ENCODE measurements at places on chromosomes 5 and 9.
A peak's percentile ranks its signal among the peaks of the same experiment; 100 is the strongest.

GRCh38 chr5:178291161-178291561 lies 58.6 kb upstream of the PHYKPL start:
- DNase-seq = no peak

DNA sequence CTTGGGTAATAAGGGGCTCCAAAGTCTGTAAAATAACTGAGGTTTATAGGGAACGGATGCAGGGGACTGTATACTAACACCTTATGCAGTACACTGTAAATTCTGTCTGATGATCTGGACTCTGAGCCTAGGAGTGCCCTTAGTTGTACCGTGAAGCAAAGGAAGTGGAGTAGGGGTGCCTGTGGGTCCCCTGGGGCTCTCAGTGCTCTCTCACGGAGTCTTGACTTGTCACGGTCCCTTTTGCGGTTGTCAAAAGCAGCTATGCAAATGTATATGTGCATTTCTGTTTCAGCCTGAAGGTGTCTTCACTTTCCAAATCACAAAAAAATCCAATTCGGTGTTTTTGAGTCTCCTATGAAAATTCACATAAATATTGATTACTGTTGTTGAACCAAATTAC lies 17.8 kb downstream of the DMRT1 start:
- DNase-seq = no peak

GRCh38 chr5:66440202-66440680 lies 156.0 kb upstream of the MAST4 start:
- no peak for DNase-seq

DNA sequence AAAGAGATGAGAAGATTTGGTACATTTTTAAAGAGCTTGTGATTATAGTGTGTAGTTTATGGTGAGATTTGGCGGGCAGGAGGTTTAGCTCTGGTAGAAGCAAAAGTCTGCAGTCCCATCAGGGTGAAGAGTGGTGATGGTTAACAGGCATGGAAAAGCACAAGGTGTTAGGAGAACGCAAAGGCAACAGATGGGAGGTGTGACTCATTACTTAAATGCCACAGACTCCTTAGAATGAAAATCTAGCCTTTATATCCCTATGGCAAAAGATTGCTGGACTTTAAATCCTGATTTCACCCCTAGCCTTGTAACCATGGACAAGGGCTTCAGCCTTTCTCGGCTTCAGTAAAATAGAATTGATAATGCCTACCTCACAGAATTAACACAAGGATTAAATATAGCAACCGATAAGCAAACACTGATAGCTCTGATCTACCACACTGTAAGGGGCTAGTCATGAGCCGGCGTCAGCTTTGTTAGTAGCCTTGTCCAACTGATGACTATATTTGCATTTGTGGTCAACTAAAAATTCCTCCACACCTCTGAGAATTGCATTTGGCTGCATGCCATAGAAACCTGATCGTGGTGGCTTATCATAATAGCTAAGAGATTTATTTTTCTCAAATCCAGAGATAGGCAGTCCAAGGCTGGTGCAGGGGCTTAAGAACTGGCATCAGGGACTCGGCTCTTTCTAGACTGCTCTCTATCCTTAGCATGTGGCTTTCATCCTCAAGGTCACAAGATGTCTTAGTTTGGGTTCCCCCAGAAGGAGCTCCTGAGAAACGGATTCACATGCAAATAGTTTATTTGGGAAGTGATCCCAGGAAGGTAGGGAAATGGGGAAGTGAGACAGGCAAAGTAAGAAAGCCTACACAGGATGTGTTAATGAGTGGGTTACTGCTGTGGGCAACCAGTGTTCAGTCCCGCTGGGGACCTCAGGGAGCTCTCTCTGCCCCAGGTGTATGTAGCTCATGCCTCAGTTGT lies 19.6 kb downstream of the MFAP3 start:
- peak; percentile 66 for DNase-seq

DNA sequence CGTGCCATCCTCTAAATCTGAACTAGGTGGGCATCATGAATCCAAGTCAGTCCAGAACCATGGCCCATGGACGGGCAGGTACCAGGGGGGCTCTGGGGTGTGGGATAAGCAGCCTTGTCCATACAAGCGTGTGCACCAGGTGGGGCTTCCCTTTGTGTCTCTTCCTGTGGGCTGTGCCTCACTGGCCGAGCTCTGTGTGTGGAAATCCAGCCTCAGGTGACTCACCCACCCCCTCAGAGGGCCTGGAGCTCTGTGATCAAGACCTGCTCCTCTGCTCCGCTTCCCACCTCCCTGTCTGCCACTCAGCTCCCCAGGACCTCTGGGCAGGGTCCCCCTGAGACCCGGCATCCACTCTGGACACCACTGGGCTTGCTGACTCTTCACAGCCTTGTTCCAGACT lies 33.0 kb downstream of the GADD45G start:
- no peak for DNase-seq

- no peak for DNase-seq
Observed at GRCh38 chr9:101629636-101630035, 34.9 kb upstream of the PPP3R2 start.

DNA sequence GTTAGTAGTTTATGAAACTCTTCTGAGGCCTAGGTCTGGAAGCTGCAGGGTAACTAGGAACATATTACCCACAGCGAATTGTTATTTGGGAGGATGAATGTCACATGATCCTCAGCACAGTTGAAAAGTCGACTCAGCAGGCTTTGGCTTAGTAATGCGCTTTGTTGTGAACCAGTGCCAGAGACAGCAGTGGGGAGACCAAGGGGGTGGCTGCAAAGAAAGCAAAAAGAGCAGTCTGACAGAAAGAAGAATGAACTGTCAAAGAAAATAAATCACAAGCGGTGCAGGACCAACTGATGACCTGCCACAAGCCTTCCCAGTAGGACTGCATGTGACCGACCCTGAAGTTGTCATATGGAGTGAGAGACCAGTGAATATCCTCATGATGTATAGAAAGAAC lies 170.0 kb downstream of the CCDC171 start:
- no peak for DNase-seq

GRCh38 chr9:68780720-68781119 lies 75.7 kb downstream of the PIP5K1B start:
- DNase-seq = no peak

DNA sequence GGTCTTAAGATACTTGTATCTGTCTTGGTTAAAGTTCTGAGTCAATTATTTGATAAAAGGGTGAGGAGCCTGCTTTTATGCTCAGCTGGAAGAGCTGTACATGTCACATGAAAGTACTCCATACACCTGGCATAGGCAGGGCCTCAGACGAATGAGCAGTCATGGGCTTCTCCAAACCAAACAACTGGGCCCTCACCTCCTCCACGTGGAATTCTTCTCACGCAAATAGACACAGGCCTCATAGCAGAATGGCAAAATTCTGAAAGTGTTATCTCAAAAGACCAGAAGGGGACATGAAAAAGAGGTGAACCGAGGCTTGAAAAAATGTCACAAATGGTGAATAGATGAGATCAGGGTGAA lies 48.6 kb downstream of the FAM240B start:
- DNase-seq = no peak

- no peak for DNase-seq
Observed at GRCh38 chr5:178535299-178536175, 54.7 kb downstream of the COL23A1 start.

- no peak for DNase-seq
Observed at GRCh38 chr9:88810826-88811225, 180.4 kb upstream of the S1PR3 start.

DNA sequence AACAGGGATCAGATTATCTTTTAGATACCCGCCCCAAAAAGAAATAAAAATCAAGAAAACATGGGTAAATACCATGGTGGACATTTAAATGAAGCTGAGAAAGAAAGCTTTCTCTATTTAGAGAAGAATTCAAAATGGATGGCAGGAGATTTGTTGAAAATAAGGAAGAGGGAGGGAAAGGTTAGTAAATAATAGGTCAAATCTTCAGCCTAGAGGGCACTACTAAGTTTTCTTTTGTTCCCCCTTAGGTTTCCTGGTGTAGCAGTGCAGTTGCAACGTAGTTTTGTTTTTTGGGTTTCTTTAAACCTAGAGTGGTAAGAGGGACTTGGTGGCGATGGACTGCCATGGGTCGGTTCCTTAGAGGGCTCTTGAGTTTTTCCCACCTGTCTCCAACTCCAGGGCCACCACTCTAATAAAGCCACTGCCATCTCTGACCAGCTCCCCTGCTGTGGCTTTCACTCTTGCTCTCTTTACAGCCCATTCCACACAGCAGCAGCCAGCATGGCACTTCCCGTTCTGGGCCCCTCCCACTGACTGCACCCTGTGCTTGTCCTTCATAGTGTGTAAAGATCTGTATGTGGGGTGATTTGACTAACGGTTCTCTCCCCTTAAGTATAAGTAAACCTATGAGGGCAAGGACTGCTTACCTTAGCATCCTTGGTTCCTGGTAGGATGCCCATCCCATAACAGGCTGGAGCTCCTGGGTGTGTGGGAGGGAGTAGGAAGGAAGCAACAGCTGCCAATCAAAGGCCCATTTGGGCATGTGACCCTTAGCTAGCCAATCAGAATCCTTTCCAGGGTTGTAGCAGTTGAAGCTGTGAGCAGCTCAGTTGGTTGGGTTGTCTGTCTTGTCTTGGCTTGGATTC lies 118.3 kb downstream of the SLC1A3 start:
- no peak for DNase-seq

- no peak for DNase-seq
Observed at GRCh38 chr5:115463983-115464382, 80.6 kb downstream of the FEM1C start.

GRCh38 chr5:133475986-133476385 lies 136.4 kb downstream of the FSTL4 start:
- no peak for DNase-seq

DNA sequence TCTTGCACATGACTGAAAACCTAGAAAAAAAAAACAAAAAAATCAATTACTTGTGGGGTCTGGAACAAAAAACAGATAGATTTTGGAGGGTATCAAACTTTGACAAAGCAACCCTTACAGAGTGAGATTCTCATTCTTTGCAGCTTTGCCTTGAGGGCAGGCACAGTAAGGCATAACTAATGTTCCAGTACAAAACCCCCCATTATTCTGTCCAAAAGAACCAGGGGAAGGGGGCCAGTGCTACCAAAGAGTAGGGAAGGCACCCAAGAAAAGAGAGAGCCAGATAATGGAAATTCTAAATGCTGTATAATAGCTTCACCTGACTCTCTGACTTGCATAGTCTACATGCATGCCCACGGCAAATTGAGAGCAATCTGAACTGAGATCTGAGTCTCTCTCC lies 12.9 kb downstream of the POLK start:
- DNase-seq = no peak

- no peak for DNase-seq
Observed at GRCh38 chr5:63555874-63556273, 406.4 kb downstream of the HTR1A start.

DNA sequence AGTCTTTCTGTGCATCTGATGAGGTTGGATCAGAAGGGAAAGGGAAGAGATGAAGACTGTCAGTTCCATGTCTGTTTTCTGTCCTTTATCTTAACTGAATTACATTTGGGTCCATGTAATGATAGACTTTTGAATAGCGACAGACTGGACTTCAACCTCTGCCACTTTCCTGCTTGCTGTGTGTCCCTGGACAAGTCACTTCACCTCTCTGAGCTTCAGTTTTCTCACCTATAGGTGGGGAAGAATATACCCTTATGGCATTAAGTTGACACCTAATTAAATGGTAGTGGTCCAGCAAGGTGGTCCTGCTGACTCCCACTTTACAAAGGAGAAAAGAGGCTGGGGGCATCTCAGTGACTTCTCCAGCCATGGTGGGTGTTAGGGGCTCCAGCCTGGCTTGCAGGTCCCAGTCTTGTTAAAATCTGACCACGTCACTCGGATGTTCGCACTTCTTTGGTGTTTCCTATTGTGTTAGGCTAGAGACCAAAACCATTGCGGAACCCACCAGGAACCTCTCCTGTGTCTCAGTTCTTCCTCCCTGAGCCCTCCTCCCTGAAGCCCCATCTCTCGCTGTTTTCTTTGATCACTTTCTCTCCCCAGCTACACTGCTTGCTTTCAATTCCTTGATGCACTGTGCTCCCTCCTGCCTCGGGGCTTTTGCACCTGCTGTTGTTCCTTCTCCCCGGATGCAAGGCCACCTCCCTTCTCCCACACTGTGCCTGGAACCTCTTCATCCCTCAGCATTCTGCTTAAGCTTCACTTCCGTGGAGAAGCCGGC lies 256.5 kb downstream of the NSG2 start:
- DNase-seq = no peak

GRCh38 chr9:22045423-22045822 lies 36.3 kb upstream of the CDKN2B start:
- no peak for DNase-seq

DNA sequence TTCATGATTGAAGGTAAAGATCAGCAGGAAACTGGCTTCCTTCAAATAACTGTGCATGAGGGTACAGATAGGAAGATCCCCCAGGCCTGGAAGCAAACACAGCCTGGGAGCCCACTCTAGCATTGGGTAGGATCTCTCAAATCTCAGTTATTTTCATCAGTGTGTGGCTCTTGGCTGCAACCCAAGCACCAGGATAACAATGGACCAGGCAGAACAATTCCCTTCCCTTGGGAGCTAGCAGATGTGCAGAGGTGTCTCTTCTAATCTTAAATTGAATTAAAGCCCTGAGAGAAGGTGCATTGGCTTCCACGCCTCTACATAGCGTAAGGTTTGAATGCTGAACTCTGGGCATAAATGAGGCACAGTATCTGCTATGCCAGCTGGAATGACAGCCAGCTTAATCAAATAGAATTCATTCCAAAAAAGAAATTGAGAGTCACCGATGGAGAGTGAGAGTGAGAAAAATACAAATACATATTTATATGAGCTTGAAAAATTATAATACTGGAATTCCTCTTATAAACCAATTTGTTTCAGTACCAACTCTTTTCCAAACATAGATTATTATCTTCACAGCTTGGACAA lies 957.3 kb downstream of the CDH12 start:
- no peak for DNase-seq

- DNase-seq = no peak
Observed at GRCh38 chr9:137650779-137651178, 32.0 kb downstream of the EHMT1 start.

- no peak for DNase-seq
Observed at GRCh38 chr9:133161547-133161950, 2.2 kb downstream of the GBGT1 start.

GRCh38 chr9:5846501-5846921 lies 13.6 kb upstream of the ERMP1 start:
- no peak for DNase-seq

DNA sequence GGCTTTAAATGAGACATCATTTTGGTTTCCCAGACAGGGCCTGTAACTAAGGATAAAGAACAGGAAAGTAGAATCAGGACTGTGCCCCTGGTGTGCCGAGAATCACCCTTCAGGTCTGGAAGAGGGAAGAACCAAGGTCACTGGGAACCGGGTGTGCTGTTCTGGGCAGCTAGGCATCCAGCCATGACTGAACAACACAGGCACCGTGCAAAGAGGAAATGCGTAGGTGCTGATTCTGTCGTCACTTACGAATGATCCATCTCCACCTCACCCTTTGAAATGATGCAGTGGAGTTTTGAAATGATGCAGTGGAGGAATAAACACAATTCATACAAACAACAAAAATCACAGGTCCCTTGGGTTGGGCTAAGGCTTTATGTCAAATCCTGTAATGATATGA lies 64.4 kb downstream of the MAP1B start:
- DNase-seq = no peak

- no peak for DNase-seq
Observed at GRCh38 chr5:3392306-3392939, 203.2 kb upstream of the IRX1 start.

Data from NCI-H1105 (cell line).